G401 (cell line): ENCODE measurements at places on chromosomes 13 and 19. TPM values are rescaled to one million over a fixed set of nuclear protein-coding genes. Genes with fewer than 3 reads are reported as not detected.

Gene ZNF675
- 2.3 and 5.5 TPM in 2 replicates for total RNA-seq

Gene TSPAN16
- total RNA-seq: not detected in 2 replicates

Gene OVOL3
- not detected in 2 replicates for total RNA-seq

Gene ZNF749
- 6.6 and 16.3 TPM in 2 replicates for total RNA-seq

Gene SYNE4
- total RNA-seq: 0.37 and 1.1 TPM in 2 replicates

Gene CGB3
- not detected in 2 replicates for total RNA-seq

Gene AMER2
- not detected in 2 replicates for total RNA-seq

Gene CNN1
- 28.0 and 34.3 TPM in 2 replicates for total RNA-seq

Gene F10
- total RNA-seq: not detected in 2 replicates

Gene ZNF256
- total RNA-seq: 3.6 and 10.2 TPM in 2 replicates

Gene TPTE2
- not detected in 2 replicates for total RNA-seq

Gene ZBTB45
- total RNA-seq: 6.1 and 6.6 TPM in 2 replicates

Gene ZNF888
- total RNA-seq: 1.2 and 1.8 TPM in 2 replicates

Gene HSD11B1L
- total RNA-seq: 15.1 and 18.8 TPM in 2 replicates

Gene IFT88
- total RNA-seq: 11.1 and 16.4 TPM in 2 replicates
